Activated naive CD8-positive, alpha-beta T cell treated with anti-CD3 and anti-CD28 coated beads, Interleukin-2, amount 50 U/mL, for 24 hours (primary cell): ENCODE measurements at places on chromosomes 2 and 18.

DNA sequence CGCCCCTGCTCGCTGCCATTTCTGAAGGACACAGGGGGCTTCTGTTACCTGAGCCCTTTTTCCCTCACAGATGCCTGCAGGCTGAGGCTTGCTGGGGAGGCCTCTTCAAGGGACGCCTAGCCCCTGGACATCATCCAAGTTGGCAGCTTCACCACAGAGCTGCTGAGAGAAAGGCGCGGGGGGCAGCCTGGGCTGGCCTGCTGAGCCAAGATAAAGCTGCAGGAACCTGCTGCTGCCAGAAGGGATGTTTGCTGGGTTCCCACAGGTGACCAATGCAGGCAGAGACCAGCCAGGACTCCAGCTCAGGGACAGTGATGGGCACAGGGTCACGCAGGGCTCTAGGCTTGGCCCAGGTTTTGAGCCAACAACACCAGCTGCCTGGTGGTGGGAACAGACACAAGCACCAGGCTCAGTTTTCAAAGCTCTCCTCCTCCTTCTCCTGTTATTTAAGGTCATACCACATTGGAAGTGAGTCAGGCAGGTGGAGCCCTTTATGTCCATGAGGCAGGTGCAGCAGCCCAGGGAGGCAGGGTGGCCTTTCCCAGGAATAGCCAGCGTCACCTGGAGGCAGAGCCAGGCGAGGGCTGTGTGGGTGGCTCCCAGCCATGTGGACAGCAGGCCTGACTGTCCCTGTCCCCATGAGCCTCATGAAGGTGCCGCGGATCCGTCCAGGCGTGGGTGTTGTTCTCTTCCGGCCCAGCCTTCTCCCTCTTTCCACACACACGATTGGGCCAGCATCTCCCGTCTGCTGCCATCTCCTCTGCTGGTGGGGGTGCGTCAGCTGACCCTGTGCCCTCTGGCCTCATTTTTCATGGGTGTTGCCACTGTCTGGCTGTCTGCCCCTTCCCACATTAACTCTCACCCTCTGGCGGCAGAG lies 515.5 kb upstream of the MYT1L start:
- H3K27ac ChIP-seq: no peak overlapping the region
- peaks cover 2% of the 10 kb centered on the region for H3K27me3 ChIP-seq
- no peak for DNase-seq
- H3K4me1 ChIP-seq: no peaks in the 10 kb centered on the region

- no peak overlapping the region for H3K4me3 ChIP-seq
- no peak overlapping the region for H3K27ac ChIP-seq
- H3K4me1 ChIP-seq: no peaks in the 10 kb centered on the region
- H3K27me3 ChIP-seq: no peaks in the 10 kb centered on the region
Observed at GRCh38 chr2:36397728-36398413, 42.3 kb downstream of the CRIM1 start.

- H3K27me3 ChIP-seq: no peaks in the 10 kb centered on the region
- H3K4me3 ChIP-seq: no peak overlapping the region
- no peak overlapping the region for H3K27ac ChIP-seq
- no peaks in the 10 kb centered on the region for H3K36me3 ChIP-seq
- no peaks in the 10 kb centered on the region for H3K4me1 ChIP-seq
- no peak for DNase-seq
Observed at GRCh38 chr2:141038341-141038740, 1092.5 kb downstream of the LRP1B start.

GRCh38 chr2:151757861-151758260 lies 23.6 kb upstream of the NEB start:
- H3K4me1 ChIP-seq: peaks cover 2% of the 10 kb centered on the region
- no peaks in the 10 kb centered on the region for H3K36me3 ChIP-seq
- DNase-seq: no peak
- H3K27me3 ChIP-seq: no peaks in the 10 kb centered on the region
- H3K4me3 ChIP-seq: no peak overlapping the region

- H3K27me3 ChIP-seq: no peaks in the 10 kb centered on the region
- H3K4me3 ChIP-seq: no peak overlapping the region
- H3K4me1 ChIP-seq: no peaks in the 10 kb centered on the region
- H3K36me3 ChIP-seq: no peaks in the 10 kb centered on the region
Observed at GRCh38 chr2:85718885-85719492, 24.8 kb downstream of the GNLY start.

- H3K4me3 ChIP-seq: no peak overlapping the region
- peaks cover 13% of the 10 kb centered on the region for H3K36me3 ChIP-seq
- H3K27me3 ChIP-seq: no peaks in the 10 kb centered on the region
- DNase-seq: no peak
Observed at GRCh38 chr2:218281449-218281848, 10.9 kb downstream of the TMBIM1 start.
